ENCODE measurements at places on chromosomes 12 and 14.

DNA sequence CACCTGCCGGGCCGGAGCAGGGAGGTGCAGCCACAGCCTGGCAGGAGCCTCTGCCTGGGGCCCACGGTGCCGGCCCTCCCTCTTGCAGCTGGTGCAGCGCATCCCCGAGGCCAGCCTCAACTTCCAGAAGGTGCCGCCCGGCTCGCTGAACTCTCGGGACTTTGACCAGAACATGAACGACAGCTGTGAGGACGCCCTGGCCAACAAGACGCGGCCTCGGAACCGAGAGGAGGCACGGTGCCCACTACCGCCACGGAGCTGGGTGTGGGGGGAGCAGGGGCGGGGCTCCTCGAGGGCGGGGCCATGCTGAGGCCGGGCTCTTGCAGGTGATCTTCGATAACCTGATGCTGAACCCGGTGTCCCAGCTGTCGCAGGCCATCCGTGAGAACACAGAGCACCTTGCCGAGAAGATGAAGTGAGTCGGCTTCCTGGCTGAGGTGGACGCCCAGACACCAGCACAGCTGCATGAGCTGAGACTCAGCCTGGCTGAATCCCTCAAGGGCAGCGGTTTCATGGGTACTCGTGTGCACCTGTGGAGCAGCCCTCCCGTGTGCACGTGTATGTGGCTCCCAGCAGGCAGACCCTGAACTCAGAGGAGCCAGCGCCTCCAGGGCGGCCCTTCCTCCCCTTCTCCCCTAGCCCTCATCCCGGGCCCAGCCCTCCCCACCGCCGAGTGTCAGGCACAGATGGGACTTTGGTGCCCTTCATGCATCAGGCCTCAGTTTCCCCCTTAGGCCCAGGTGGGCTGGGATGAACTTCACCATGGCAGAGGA lies 28.6 kb downstream of the CEP170B start:
- no peak for DNase-seq

DNA sequence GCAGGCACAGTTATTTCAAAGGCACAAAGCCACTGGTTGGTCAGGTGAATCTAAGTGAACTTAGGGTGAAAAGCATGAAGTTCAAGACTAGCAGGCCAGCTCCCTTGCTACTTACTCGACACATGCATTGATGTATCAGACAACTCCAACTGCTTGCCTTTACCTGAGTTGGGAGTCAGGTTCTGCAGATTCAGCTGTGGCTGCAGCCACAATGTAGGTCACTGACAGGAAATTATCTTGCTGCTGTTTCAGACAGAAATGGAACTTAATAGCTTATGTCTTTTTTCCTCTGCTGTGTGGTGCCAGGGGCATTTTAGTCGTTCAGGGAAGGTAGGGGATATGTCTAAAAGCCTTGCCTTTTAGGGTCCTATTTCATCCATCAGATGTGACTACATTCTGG lies 125.6 kb upstream of the RPH3A start:
- DNase-seq = no peak

GRCh38 chr12:131021154-131021541 lies 67.4 kb downstream of the ADGRD1 start:
- no peak for DNase-seq

GRCh38 chr14:30162066-30162465 lies 234.4 kb upstream of the PRKD1 start:
- no peak for DNase-seq

DNA sequence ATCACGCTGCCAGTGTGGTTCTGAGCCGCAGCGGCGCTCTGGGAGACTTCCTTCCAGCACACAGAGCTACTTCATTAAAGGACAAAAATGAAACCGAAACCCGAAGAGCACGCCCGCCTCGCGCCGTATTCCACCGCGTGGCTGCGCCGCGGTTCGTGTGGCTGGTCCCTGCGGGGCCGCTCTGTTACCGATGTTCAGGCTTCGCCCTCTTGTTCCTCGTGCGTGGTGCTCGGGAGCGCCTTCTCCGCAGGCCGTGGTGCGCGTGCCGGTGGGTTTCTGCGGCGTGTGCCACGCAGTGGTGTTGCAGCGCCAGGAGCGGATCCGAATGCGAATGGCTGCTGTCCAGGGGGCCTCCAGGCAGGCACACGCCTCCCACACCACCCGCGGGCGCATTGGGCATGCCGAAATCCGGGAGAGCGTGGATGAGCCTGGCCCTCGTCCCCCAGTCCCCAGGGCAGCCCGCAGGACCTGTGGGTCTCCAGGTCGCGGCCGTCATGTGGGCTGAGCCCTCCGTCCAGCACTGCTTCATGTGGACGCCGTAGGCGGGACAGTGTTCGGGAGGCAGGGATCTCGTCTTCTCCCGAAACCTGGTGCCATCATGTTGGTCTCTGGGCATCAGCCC lies 91.2 kb downstream of the ADGRD1 start:
- no peak for DNase-seq

- no peak for DNase-seq
These were observed 120.1 kb downstream of the RALGAPA1 start for GRCh38 chr14:35689000-35689460.
